NCI-H524 treated with DMSO at 0.1 percent for 48 hours (cell line): ENCODE measurements at places on chromosomes 1 and 21.

DNA sequence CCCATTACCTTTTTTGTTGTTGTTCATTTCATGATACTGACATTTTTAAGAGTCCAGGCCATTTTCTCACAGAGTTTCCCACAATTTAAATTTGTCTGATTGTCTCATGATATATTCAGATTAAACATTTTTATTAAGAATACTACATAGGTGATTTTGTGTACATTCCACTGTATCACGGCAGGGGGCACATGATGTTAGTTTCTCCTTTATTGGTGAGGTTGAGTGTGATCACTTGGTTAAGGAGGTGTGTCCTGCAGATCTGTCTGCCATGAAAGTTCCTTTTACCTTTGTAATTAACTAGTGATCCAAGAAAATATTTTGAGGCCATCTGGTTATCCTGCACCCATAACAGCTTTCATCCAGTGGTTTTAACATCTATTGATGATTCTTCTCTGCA, 11.8 kb downstream of the RTCA start:
- no peak for DNase-seq

GRCh38 chr1:190762325-190762724, 284.7 kb upstream of the BRINP3 start:
- DNase-seq, result no peak

GRCh38 chr1:207828046-207828445, 76.2 kb downstream of the CD46 start:
- no peak for DNase-seq

GRCh38 chr1:154837034-154837671, 32.9 kb downstream of the KCNN3 start:
- DNase-seq, result peak; percentile 46

- DNase-seq, result no peak
These were observed 203.0 kb downstream of the RWDD3 start for GRCh38 chr1:95437011-95437410.

GRCh38 chr1:207890136-207890738, 20.7 kb downstream of the CD34 start:
- DNase-seq, result no peak

DNA sequence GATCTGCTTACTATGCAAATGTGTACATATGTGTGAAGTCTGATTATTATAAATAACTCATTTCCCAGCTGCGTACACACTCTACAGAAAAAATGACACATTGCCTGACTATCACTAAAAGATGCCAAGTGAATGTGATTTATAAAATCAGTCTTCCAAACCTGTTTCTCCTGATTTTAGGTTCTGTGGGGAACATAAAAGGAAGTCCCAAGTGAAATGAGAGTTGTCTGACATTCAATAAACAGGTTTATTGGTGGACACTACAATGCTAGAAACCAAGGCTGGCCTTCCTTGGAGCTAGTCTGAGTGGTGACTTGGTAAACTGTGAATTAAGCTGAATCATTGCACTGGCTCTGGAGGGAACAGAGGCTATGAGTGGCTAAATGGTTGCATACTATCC, 287.9 kb upstream of the ESRRG start:
- no peak for DNase-seq

GRCh38 chr1:229596925-229597699, 28.8 kb downstream of the TAF5L start:
- no peak for DNase-seq

- DNase-seq, result no peak
These were observed 719.8 kb upstream of the ADGRL4 start for GRCh38 chr1:79726321-79726720.

- DNase-seq, result no peak
These were observed 55.4 kb upstream of the CAMK1G start for GRCh38 chr1:209527993-209528717.

DNA sequence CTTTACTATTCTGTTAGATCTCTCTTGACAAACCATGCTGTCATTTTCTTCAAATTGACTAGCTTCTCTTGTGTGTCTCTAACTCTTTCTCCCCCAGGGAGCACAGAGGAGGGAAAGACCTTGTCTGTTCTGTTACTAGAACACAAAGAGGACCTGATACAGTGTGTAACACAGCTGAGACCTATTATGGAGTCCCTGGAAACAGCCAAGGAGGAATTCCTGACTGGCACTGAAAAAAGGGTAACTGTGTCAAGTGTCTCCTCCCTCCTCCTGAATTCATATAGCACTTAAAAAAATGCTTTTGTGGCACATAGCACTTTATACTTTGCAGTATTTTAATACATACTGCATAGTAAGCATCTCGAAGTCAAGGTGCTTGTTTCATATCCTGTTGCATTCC, 50.6 kb downstream of the ZBTB40 start:
- DNase-seq, result no peak

DNA sequence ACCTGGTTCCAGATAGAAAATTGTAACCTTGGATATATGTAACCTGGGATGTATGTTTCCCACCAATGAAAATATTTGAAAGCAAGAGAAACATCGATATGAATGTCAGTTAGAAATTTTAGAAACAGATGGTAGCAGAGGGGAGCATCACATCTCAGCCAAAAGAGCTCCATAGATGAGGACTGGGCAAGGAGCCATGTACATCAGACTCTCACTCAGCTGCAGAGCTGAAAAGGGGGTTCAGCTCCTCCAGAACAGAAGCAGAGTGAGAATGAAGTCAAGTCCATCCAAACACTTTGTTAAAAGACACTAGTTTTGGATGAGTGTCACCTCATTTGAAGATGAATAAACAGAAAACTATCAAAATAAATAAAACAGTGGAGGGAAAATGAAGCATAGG, 202.4 kb downstream of the HMCN1 start:
- DNase-seq, result no peak

GRCh38 chr1:20903437-20903836, 116.3 kb upstream of the HP1BP3 start:
- DNase-seq, result no peak

- DNase-seq, result no peak
These were observed 4.7 kb upstream of the PSMB2 start for GRCh38 chr1:35646043-35646442.

- no peak for DNase-seq
These were observed 1264.3 kb upstream of the ADGRL2 start for GRCh38 chr1:80536461-80536860.

GRCh38 chr1:155479205-155479604, 83.4 kb downstream of the ASH1L start:
- no peak for DNase-seq

DNA sequence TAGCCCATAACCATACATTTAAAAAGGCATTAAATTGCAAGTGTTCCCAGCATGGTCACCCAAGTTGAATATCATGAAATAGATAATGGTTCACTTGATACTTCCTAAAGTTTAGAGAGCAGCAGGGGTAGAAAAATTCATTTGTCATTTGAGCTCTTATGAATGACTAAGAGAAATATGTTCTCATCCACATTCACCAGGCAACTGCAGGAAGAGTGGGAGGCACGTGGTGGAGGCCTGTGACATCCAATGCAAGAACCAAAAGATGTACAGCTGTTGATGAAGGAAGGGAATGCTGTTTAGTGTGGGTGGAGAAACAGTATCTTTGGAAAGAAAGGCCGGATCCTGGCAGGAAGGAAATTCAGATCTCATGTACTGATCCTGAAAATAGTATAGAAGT, 473.1 kb downstream of the ADGRL2 start:
- no peak for DNase-seq

DNA sequence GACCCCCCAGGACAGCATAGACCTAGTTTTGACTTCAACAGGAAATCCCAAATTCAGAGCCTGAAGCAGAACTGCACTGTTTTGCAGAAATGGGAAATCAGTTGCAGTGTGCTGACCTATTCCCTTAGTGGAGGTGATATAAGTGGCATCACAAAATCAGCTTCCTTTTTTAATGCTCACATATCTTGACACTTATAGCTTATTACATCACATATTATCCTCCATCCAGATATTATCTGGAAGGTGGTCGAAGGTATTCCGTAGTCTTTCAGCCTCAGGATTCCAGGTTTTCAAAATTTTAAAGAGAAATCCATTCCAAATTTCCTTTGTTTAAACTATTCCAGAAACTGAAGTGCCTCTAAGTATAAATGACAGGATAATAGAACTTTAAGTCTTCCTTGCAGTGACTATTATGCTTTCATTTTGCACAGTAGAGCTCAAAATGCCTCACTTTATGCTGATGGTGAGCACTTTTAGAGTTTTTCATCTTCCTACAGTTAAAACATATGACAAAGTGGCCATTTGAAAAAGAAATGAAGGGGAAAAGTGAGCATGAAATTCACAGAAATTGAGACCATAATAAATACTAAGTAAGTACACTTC, 106.4 kb upstream of the DPYD start:
- DNase-seq, result no peak

- no peak for DNase-seq
These were observed 26.3 kb upstream of the SYT14 start for GRCh38 chr1:209911746-209912145.

DNA sequence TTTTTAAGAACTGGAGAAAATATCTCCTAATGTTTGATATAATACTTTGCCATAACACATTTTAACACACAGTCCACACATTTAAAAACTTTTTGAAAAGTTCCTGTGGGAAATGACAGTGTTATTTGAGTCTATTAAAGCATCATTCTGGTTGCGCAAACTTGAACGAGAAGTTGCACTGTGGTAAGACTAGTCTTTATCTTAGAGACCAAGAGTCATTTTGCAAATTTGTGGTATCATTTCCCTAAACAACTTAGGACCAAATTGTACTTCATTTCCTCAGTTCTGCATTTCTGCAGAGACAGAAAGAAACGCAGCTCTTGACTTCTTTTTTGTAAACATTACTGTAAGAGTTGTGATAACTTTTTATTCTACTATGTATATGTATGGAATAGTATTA, at the start of gene RGS18:
TSS of gene RGS18 (plus strand) at position 282 of the 400 bp plus-strand sequence. CDS start 176 bp downstream, outside the sequence.
- DNase-seq, result no peak

DNA sequence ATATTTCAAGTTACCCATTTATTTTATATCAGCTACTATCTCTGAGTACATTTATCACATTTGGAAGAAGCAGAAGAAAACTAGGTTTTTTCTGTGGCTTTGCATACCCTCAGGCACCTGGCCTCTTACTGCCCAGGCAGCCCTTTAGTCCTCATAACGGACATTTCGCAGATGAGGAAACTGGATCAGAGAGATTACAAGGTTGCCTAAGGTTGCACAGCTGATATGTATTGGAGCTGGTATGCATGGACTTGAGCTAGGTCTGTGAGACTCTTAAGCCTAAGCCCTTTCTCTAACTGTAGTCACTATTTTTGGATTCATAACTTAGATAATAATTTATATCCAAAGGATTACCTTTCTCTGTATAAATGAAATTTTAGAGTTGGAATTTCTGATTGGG, 4.0 kb downstream of the CNIH3 start:
- no peak for DNase-seq

DNA sequence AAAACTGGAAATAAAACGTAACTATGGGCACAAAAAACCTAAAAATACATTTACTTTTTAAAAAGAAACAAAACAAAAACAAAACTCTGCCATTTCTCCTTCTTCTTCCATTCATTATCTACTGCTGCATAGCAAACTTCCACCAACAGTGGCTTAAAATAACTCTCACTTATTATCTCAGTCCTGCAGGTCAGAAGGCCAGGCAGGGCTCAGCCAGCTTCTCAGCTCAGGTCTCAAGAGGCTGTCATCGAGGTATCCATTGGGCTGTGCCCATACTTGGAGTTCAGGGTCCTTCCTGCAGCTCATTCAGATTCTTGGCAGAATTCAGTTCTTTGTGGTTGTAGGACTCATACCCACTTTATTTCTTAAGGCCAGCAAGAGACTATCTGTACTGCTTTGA, 352.7 kb upstream of the PLD5 start:
- DNase-seq, result no peak
